ENCODE measurements at places on chromosomes 6 and 20.

DNA sequence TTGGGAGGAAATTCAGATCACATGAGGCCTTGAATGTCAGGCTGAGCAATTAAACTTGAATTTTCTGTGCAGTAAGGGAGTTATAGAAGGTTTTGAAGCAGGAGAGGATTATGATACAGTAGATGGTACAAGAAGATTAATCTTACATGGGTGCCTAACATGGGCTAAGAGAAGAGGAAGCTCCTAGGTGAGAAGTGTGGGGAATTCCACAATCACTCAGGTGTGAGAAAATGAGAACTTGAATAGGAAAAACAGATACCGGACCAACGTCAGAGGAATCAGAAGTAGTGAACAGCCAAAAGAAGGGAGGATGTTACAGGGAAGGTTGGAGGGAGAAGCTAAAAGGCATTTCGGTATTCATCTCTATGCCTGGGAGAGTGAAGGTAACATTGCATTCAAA is 250.7 kb upstream of the SLC35B3 start:
- DNase-seq = no peak

GRCh38 chr20:46955601-46956556 is 61.2 kb downstream of the EYA2 start:
- no peak for DNase-seq

DNA sequence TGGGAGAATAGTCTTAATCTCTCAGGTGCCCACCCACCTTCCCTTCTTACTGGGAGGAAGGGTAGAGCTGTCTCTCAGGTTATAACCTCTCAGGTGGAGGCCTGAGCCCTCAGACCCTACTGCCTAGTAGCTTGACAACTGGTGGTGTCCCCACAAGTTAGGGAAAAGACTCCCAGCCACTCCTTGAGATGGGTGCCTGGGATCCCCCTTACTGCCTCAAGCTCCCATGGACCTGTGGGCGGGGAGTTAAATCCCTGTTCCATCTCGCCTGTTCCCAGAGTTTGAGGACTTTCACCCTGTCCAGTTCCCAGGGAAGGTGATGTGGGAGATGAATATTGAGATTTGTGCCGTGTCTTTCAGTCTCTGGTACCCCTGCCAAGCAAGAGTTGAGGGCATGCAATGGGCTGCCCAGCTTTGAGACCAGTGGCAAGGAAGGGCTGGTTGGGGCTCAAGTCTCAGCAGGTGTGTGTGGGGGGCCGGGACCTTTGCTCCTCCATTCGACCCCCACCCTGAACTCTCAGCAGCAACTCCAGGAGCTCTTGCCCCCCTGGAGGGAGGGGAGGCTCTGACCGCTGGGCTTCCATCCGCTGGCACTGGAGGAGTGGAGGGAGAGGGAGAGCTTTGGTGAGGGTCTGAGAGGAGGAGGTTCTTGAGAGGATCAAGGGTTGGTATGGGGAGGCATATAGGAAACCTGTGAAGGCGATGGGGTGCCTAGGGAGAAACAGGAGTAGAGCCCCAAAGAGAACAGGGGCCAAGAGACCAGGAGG is 1.1 kb upstream of the PBX2 start:
- no peak for DNase-seq

GRCh38 chr6:110703906-110704594 is 111.2 kb downstream of the CDK19 start:
- no peak for DNase-seq

GRCh38 chr6:150118203-150118602 is 24.6 kb upstream of the PPP1R14C start:
- no peak for DNase-seq

- DNase-seq = no peak
Observed at GRCh38 chr6:151448623-151449022, 3.3 kb downstream of the RMND1 start.

DNA sequence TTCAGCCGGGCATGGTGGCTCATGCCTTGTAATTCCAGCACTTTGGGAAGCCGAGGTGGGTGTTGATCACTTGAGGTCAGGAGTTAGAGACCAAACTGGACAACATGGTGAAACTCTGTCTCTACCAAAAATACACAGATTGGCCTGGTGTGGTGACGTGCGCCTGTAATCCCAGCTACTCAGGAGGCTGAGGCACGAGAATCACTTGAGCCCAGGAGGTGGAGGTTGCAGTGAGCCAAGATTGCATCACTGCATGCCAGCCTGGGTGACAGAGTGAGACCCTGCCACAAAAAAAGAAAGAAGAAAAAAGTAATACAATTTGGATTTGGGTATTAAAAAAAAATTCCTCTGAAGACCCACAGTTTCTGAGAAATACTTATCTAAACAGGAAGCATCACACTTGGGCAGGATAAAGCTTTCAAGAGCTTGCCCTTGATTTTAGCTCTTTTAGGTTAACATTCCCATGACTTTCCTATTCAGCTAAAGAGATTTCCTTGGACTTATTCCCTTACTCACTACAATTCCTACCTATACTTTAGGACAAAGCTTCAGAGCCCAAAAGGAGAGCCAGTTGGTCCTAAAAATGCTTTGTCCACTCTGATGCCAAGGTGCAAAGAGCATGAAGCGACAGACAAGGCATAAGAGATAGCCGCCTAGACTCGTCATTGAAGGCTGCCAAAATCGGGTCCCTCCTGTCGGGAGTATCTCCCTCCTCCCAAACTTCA is 1.9 kb downstream of the ELOVL2 start:
- DNase-seq = no peak

DNA sequence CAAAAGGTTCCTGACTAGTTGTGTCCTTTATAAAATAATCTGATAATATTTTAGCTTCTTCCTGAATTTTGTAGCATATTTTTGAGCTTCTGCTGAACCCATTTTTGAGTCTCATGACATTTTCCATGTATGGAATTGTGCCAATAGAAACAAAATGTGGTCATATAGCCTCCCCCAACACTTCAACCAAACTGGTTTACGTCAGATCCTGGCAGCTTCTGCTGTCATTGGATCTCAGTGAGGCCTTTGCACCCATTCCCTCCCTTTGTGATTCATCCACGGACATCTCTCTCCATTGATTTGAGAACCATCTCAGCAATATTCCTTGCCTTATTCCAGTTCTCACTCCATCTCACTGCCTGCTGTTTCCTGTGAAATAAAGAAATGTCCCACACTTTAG is 166.0 kb upstream of the PROKR2 start:
- no peak for DNase-seq

- no peak for DNase-seq
Observed at GRCh38 chr20:18133962-18134361, 3.7 kb upstream of the KAT14 start.

GRCh38 chr6:169339731-169340309 is 86.2 kb upstream of the THBS2 start:
- no peak for DNase-seq

DNA sequence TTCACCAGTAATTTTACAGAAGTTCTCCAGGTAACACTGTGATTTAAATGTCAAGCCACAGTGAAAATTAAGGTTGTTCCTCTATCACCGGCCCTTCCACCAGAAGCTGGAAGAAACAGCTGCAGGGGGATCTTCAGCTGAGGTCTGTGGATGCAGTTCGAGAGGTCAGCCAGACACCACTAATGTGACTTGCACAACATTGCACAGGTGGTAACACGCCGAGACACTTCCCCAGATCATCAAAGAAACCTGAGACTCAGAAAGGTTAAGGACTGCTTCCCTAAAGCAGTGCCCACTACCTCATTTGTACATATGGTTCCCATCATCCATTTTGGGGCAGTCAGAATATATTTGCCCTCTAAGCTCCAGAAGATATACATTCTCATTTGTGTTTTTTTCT is 8.1 kb upstream of the SERPINB9 start:
- peak; percentile 26 for DNase-seq

- no peak for DNase-seq
Observed at GRCh38 chr6:123430970-123431369, 205.8 kb downstream of the TRDN start.

GRCh38 chr6:56593801-56594318 is 48.8 kb downstream of the DST start:
- DNase-seq = peak; percentile 90

DNA sequence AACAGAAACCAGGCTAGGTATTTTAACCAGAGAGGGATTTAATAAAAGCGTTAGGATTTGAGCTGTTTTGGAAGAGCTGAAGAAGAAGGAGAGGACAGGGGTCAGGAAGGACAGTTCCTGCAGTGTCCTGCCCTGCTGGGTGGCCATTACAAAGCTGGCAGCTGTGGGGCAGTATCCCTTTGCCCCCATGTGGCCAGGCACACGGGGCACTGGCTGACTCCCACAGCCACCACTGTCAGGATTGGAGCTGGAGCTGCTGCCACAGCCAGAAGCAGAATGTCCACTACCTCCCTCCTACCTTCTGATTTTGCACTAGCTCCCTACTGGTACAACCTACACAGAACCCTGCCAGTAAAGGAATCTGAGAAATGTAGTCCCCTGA is 46.5 kb downstream of the SLC22A3 start:
- no peak for DNase-seq

- no peak for DNase-seq
Observed at GRCh38 chr6:118886641-118887040, 7.3 kb upstream of the ASF1A start.

DNA sequence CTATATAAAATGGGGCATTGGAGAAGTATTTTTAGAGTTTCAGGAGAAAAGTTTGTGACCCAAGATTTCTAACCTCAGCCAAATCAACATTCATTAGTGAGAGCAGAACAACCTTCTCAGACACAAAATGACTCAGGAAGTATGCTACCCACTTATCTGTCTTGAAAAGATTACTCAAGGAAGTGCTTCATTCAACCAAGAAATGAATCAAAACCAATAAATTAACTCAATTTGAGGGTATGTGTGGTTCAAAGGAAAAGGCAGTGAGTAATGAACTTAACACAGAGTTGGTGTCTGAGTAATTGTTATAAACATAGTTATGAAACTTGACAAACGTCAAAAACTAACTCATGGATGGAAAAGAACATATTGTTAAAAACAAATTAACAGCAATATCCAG is 227.6 kb downstream of the HAO1 start:
- DNase-seq = no peak

- DNase-seq = peak; percentile 64
Observed at GRCh38 chr20:50450881-50451752, 59.1 kb upstream of the PTPN1 start.

DNA sequence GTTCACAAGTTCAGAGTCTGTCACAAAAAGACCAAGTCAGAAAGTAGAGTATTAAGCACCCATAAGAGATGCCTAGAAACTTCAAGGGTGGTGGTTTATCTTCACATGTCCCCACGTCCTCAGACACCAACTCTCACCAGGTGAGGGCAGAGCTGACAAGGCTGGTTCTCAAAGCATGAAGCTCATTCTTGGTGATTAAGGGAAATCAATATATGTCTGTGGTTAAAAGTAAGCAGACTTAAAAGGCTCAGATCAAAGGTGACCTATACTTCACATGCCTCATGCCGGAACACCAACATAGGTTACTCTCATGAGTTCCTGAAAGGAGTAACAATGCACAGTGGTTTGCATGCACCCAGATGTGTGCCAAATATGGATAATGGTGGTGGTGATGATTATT is 27.0 kb downstream of the IL17A start:
- DNase-seq = no peak

Measured in GM12864 (cell line).